Activated CD4-positive, alpha-beta memory T cell treated with anti-CD3 and anti-CD28 coated beads, Interleukin-2, amount 10 ng/mL, durations not matched to agents 7 days and 5 days (primary cell): ENCODE measurements at places on chromosomes 2 and 18. TPM values are rescaled to one million over a fixed set of nuclear protein-coding genes. Genes with fewer than 3 reads are reported as not detected.

Gene CRYGC
- not detected for total RNA-seq

Gene SERPINB7
- not detected for total RNA-seq

Gene PJVK
- total RNA-seq: 1.1 TPM

Gene CYP27C1
- not detected for total RNA-seq

Gene HMSD
- total RNA-seq: 9.6 TPM

Gene IKZF2
- total RNA-seq: 4.2 TPM

Gene SMIM21
- total RNA-seq: not detected

DNA sequence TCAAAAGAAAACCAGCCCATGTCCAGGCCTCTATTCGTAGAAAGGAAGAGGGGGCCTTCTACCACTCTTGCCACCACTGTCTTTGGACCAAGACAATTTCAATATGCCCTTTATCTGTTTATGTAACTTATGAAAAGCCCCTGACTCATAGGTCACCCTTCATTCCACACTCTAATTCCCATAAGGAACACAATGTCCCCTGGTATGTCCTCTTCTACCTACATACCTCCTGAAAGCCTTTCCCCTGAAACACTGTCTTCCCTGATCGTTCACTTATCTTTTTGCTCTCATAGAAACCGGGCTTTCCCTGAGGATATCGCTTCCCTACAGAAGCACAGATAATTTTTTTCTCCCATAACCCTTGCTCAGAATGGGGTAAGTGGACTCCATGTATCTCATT is 13.3 kb downstream of the EIF2AK3 start:
- DNase-seq: no peak

DNA sequence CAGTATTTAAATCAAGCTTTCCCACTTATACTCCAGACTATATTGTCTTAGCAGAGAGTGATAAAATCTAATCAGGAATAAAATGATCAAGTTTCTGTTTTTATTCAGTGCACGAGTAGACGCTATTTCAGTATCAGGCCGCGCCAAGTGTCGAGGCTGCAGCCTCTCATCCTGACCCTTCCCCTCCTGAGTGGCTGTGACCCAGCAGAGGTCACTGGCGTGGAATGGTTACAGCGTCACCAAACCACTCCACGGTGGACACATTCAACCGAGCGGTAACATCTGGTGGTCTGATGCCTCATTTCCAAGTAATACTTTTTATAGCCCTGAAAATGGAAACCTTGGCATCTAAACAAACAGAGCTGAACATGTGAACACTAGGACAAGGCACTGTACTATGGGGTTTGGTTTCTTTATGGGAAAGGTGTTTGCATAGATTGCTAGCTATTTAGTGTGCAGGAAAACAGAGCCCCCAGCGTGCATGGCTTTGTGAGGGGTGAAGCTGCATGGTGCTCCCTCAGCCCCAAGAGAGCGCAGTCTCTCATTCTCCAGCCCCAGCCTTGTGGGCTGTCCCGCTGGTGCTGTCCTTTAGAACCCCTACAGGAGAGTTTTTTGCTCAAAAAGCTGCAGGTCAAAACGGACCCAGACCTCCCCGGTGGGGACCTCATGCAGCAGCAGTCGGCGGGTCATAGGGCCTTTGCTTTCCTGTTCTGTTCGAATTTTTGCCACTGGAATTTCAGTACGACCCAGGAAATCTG is 28.4 kb downstream of the FAM228A start:
- DNase-seq: no peak

GRCh38 chr18:64645753-64646152 is 496.9 kb upstream of the LINC00305 start:
- no peak for DNase-seq

- no peak for DNase-seq
Measured at GRCh38 chr2:188045016-188045415, 246.7 kb upstream of the GULP1 start.

DNA sequence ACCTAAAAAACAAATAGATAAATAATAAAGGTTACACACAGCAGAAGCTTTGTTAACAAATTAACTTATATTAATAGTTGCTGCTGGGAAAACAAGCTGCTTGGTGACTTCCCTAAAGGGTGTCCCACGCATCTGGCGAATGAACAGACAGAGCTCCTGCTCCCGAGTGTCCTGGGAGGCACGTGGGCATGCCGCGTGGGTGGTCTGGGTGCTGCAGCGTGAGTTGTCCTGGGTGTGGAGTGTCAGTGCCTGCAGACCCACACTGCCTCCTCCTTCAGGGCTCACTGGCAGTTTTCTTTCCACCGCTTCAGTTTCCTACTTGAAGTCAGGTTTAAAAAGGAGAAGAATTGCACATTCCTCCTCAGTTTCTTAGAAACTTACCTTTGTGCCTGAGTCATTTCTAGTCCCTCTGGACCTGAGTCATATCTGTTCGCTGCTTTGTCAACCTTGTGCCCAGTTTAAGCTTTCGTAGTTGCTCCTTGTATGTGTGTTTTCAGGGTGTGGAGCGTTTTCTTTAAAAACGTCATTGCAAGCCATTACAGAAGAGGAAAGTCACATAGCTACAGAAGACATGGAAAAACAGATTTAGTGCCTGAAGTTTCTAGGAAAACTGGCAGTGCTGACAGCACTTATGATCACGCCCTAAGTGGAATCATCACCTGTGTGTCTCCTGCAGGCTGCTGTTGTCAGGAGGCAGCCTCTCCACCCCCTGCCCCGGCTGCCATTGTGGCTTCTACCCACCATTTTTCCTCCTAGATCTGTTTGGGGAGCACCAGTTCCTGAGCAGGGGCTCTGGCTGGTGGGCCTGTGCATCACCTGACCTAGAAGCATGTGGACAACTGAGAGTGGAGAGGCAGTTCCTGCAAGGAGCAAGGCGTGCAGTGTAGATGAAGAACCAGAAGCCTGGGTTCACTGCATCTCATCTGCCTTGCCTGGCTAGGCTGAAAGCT is 24.5 kb downstream of the IMPA2 start:
- DNase-seq: no peak

DNA sequence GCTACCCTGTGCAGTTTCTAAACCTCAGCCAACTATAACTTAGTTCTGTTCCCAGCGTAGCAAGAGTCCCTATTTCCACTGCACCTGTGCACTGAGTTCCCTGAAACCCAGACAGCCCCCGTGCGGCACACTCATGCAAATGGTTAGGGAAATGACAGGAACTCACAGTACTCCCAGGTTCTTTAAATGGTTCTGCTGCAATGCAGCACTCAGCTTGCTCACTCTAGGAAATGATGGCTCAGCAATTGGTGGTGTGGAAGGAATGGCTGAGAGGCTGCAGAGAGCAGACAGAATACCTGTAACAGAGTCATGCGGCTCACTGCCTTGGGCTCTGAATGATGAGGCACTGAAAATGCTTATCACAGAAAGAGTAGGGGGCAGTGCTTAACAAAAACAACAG is 143.0 kb downstream of the RAD51AP2 start:
- DNase-seq: no peak

GRCh38 chr2:212539072-212539880 is 674 bp upstream of the ERBB4 start:
- DNase-seq: no peak

DNA sequence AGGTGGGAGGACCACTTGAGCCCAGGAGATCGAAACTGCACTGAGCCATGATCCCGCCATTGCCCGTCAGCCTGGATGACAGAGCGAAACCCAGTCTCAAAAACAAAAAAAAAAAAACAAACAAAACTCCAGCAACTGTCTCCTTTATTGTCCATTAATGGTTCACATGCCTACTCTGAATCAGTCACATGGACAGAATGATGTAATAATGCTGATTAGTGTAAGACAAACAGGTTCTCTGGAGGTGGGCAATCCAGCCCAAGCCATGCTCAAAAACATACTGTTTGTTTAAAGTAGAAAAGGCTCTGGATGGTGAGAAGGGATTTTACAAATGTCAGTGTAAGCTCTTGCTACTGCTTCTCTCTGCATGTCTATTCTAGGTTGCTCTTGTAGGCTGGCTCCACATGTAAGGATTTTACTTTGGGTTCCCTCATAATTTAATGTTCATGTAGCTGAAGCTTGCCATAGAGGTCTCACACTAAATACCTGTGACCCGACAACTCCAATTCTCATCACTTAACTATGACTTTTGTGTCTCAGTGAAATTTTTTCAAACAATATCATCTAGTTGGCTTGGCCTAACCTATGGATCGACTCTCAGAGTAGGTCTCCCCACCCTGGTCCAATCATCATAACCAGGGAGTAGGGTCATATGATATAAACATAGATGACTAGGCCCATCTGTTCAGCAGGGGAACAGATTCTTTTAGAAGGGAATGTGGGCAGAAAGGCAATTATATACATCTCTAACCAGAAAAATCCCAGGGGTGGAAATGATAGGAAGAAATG is 83.9 kb upstream of the SLC39A10 start:
- no peak for DNase-seq

DNA sequence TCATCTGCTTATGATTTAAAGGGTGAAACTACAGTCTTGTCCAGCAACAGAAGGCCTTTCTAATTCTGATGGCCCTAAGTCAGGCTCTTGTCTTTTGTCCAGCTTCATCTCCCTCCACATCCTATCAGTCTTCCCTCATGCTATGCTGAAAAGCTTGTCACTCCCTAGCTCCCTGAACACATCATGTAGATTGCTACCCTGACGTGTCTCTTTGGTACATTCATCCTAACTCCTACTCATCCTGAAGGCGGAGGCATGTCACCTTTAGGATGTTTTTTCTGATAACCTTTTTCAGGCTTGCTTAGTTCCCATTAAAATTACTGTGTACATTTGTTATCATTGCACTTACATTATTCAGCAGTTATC is 78.4 kb upstream of the ARL5A start:
- no peak for DNase-seq

DNA sequence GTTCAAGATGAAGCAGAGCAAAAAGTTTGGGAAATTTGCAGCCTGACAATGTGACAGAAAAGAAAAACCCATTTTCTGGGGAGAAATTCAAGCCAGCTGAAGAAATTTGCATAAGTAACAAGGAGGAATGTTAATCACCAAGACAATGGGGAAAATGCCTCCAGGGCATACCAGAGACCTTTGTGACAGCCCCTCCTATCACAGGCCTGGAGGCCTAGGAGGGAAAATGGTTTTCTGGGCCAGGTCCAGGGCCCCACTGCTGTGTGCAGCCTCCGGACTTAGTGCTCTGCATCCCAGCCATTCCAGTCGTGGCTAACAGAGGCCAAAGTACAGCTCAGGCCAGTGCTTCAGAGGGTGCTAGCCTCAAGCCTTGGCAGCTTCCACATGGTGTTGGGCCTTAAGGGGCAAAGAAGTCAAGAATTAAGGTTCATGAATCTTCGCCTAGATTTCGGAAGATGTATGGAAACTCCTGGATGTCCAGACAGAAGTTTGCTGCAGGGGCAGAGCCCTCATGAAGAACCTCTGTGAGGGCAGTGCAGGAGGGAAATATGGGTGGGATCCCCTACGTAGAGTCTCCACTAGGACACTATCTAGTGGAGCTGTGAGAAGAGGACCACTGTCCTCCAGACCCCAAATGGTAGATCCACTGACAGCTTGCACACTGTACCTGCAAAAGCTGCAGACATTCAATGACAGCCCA is 314.1 kb upstream of the TRIB2 start:
- no peak for DNase-seq

GRCh38 chr2:174282441-174282840 is 34.1 kb upstream of the OLA1 start:
- DNase-seq: no peak

DNA sequence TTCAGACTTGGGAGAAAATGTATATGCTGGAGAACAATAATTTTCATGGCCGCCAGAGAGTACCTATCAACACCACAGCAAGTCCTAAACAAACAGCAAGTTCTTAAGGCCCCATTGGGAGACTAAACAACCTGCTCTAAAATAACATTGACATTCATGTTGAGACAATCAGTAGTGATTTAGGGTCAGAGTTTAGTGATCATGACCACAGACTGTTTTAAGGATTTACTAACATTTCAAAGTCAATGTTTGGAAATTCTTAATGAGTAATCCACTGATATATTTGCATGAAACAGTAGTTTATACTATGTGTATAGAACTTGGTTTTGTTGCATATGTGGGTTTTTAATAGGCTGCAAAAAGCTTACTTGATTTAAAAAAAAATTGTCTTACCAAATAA is 34.7 kb downstream of the RASGRP3 start:
- DNase-seq: no peak

DNA sequence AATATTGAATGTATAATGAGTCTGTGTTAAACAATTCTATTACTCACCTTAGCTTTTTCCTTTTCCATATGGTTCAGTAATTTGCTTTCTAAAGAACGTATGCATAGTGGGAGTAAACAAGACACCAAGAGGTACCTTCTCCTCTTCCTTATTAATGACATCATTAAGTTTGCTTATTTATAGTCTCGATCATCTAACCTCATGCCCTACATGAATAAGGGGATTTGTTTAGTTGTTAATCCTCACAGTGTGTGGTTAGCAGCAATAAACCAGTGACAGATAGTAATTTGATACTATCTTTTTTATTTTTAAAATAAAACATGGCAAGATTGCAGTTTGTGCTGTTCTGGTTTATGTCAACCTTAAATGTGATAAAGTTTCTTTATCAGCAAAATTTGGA is 69.7 kb downstream of the COBLL1 start:
- no peak for DNase-seq

DNA sequence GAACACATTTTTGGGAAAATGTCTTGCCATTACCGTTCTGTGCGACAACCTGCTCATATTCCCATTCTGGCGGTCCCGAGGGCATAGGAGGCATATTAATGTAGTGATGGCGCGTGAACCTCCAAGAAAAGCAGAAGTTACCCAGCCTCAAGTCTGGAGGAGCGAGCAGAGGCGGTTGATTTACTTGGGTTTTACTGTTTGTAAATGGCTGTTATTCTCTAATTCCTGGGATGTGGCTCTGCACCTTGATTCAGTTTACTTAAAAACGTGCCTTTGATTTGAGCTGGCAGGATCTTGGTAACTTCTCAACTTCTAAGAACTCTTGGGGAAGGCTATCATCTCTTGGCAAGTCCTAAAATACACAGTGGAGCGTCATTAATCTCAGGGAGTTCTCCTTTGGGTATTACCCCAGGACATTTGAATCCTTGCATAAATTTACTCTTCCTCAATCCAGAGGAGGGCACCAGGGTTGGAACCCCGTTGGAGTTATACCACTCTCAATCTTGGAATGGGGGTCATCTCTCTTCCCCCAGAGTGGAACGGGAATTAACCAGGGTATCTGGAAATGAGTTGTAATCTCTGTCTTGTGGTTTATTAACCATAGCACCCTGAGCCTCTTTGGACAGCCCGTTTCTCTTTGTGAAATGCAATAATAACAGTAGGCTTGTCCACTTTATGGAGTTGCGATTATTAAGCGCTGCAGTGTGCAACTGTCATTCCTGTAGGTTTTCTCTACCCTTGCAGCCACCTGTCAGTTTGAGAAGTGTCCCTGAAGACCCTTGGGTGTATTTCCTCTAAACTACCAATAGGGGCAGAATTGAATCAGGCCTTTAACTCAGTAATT is 2.1 kb downstream of the HK2 start:
- DNase-seq: no peak

DNA sequence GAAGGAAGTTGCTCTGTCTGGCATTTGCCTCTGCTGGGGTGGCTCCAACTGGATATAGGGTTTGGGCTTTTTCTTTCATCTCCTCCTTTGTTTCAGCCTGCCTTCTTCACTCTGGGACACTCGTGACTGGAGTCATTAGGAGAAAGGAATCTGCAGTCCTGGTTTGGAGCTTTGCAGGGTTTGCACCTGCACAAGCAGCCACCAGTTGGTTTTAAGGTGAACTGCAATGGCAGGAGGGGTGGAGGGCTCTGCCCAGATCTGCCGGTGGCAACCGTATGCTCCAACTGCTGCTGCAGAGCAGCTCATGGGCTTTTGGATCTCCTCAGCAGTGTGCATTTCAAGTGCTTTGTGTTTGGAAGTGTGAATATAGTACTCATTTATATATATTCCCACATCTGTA is 131.3 kb upstream of the MGAT5 start:
- DNase-seq: no peak
